ENCODE measurements at places on chromosomes 12 and 14.

- no peak for DNase-seq
These were observed 501.4 kb upstream of the RGS6 start for GRCh38 chr14:71430678-71431376.

DNA sequence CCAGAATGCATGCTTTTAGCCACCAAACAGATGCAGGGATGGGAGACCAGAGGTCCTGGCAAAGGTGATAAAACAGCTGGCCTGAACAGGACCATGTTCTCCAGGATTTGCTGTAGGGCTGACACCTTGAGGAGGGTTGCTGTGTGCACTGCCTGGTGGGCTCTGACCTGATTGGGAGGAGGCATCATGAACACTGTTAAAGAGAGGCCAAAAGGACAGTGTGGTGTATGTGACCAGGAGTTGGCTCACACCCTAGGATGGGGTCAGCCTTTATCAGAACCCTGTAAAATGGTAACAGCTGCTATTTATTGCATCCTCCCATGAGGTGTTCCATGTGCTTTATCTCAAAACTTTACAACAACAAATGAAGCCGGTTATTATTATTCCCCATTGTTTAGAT, 8.8 kb downstream of the SYNDIG1L start:
- DNase-seq = no peak

DNA sequence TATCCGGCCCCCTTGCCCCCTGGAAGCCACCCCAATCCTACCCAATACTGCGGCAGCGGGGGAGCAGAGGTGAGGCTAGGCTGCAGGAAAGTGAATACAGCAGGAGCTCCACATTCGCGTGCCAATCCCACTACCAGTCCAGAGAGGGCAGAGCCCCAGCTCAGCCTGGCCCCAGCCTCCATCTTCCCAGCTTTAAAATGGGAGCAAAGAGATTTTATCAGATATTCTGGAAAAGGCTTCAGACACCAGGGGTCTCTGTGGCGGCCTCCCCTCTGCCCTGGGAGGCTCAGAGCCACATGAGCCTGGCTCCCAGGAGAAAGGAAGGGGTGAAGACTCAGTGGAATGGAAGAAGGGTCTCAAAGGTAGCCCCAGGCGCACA, 72.7 kb downstream of the NCOR2 start:
- no peak for DNase-seq

GRCh38 chr12:52331833-52332232, 10.6 kb upstream of the KRT83 start:
- DNase-seq = no peak

- no peak for DNase-seq
These were observed 10.9 kb upstream of the MIPOL1 start for GRCh38 chr14:37186865-37187264.

GRCh38 chr12:104604995-104605675, 148.4 kb downstream of the CHST11 start:
- DNase-seq = peak; percentile 48

DNA sequence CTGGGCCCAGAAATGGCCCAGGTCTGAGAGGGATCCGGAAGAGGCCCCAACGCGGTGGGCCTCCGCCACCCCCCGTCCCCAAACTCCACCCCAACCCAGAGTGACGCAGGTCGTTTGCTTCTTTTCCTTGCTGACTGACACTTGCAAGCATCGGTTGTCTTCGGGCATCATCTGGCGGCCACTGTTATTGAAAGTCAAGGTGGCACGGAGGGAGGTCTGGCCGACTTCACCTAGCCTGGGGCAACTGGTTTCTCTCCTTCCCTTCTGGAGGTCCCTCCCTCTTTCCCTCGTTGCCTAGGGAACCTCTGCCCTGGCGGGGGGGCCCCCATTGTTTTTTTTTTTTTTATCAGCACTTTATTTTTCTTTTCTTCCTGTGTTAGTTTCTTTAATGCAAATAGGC, 241.8 kb downstream of the ALG10 start:
- no peak for DNase-seq

DNA sequence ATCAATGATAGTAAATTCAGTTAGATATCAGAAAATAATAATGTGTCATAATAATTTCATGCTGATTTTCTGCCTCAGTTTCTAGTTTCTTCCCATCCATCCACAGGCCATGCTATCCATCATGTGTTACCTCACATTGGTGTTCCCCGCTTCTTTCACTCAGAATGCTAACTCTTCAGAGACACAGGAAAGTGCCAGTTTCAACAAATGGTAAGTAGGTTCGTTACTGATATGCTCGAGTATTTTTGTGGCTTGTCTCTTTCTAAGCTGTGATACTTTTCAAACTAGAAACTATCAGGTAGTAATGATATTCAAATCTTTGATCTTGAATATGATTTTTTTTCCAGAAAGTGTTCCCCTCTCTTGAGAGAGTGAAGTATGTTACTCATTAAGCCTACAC, 1.5 kb downstream of the KLRB1 start:
- DNase-seq = no peak

DNA sequence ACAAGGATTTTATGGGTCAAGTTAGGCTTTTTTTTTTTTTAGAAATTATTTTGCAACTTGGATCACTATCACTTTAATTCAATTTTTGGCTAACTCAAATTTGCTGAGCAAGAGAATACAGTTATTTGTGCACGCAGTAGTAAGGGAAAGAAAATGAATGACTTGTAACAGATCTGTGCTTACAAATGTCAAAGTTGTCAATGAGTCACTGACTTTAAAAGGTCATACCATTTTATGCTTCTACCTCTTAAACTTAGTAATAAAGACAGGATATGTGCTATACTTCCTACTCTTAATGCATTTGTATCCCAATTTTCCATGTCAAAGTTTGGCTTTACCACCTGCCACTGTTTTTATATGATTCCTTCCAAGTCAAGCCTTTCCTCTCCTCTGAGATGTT, 131.1 kb upstream of the FBXO33 start:
- peak; percentile 1 for DNase-seq

DNA sequence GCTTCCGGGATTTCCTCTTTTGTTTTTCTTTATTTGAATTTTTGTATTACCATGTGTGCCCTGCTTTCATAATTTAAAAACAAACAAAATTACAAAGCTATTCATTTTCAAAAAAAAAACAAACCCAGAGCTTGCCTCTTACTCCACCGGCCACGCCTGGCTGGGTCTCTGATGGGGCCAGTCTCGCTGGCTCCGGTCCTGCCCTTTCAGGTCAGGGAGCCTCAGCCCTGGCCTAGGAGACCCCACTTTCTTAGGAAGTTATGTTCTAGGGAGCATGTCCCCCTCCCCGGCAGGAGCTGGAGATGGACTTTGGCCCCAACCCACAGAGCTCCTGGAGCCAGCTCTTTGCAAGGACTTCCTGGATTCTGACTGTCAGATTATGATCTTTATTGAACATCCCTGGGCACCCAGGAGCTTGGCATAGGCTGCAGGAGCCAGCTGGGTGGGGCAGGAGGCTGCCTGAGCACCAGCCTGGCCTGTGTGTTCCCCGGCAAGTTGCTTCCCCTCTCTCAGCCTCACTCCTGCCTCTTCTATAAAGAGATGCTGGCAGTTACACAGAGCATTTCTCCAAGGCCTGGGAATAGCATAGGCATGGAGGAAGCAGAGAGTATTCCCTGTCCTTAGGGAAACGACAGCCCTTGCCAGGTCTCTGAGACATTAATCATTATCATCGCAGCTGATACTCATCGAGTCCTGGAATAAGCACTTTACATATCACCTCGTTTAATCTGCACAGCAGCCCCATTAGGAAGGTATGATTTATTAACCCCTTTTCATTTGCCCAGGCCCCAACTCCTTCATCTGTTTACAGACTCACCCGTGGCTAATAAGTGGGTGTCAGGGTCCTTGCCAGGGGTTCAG, 3.5 kb downstream of the DEGS2 start:
- no peak for DNase-seq

DNA sequence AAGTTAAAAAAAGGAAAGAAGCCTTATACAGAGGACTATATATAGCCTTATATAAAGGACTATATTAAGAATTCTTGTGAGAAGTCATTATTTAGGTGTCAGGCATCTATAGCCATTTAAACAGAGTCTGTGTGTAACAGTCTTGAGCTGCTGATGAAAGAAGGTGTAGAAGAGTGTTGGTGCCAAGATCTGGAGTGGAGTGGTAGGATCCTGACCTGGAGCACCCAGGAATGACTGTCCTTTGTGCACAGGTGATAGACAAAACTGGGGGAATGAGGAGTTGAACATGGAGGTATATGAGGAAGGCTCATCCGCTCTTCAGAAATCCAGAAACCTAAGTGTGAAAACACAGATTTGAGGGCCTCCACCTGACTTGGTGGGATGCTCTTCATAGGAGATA, 747.3 kb downstream of the NRXN3 start:
- DNase-seq = no peak

GRCh38 chr14:68734231-68734732, 58.6 kb downstream of the ZFP36L1 start:
- no peak for DNase-seq

DNA sequence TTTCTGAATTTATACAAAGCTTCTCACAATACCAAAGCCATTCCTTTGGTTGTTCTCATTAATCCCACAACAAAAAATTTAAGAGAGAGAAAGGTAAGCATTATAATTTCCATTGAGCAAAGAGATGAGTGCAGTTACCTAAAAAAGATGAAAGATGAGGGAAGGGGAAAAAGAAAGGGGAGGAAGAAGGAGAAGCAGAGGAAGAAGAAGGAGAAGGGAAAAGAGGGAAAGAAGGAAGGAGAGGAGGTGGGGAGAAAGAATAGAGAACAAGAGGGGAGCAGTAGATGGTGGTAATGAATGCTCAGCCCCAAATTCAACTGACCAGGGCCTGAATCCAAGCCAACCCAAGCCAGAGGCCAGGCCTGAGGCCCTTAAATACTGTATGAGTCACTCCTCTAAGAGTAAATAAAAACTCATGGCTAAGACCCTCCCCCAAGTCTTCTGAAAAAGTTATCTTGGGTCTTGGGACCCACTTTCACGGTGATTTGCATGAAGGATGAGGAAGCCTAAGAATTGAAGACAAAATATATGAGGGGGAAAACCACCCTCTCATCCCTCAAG, 144.6 kb downstream of the ITPR2 start:
- DNase-seq = no peak

GRCh38 chr14:96422992-96423391, 31.1 kb downstream of the AK7 start:
- no peak for DNase-seq

DNA sequence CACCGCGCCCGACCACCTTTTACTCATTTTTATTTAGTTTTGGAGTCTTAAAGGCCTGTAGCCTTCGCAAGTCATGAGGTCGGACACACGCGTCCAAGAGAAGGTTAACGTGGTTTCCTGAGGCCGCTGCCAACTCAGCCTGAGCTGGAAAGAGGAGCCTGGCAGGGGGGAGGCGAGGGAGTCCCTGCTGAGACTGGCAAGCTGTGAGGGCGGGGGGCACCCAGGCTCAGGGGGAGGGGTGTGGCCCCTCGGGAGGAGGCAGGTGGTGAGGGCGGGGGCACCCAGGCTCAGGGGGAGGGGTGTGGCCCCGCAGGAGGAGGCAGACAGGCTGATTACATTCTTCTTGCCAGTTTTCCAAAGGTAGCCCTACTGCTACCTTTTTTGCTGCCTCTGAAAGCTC, 143.2 kb downstream of the PIWIL1 start:
- no peak for DNase-seq

DNA sequence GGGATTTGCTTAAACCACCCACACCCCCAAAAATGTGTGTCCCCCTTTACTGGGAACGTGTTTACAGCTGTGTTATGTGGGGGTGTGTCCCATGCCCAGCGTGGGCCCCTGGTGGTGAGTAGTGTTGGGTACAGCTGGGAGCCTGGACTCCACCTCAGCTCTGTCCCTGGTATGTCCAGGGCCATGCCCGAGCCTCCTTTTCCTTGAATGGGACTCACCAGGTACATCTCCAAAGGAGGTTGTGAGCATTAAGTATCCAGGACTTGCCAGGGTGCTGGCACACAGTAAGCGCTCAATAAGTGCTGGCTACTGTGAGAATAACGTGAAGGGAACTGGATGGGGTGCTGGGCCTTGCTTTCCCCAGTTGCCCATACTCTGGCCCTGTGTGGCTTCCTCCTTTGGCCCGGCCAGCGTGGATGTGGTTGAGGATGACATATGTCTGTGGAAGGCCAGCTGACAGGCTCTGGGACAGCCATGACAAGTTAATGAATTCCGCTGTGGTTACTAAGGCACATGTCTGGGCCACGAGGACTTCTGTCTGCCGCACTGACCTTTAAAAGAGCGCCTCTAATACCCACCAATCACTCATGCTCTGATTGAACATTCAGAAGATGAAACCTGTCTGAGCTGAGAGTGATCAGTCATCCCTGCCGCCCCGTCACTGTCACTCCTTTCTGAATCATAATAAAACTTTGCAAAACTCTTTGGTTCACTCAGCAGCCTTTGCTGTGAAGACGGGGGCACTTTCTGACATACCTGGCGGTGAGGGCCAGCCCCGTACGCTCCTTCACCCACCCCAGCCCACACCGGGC, 74.7 kb downstream of the DIO3 start:
- no peak for DNase-seq

- DNase-seq = no peak
These were observed 451.4 kb upstream of the PDE3A start for GRCh38 chr12:19916974-19917373.

DNA sequence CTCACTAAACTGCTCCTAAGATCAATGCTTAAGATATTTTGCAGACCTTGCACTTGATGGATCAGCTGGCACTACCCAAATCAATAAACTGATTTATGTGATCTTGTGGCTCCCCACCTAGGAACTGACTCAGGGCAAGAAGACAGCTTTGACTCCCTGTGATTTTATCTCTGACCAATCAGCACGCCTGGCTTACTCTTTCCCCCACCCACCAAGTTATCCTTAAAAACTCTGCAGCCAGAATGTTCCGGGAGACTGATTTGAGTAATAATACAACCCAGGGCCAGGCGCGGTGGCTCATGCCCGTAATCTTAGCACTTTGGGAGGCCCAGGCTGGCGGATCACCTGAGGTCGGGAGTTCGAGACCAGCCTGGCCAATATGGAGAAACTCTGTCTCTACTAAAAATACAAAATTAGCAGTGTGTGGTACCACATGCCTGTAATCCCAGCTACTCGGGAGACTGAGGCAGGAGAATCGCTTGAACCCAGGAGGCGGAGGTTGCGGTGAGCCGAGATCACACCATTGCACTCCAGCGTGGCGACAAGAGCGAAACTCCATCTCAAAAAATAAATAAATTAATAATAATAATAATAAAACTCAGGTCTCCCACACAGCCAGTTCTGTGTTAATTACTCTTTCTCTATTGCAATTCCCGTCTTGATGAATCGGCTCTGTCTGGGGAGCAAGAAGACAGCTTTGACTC, 12.0 kb downstream of the MORN3 start:
- no peak for DNase-seq

GRCh38 chr14:64218344-64219240, 75.6 kb downstream of the ESR2 start:
- DNase-seq = no peak

GRCh38 chr12:62738105-62738504, 196.8 kb downstream of the PPM1H start:
- DNase-seq = no peak

- DNase-seq = no peak
These were observed 12.2 kb upstream of the MYH7 start for GRCh38 chr14:23447361-23448350.

Measured in NCI-H460 (cell line).